BJ (cell line): ENCODE measurements at places on chromosomes 11 and 22.

DNA sequence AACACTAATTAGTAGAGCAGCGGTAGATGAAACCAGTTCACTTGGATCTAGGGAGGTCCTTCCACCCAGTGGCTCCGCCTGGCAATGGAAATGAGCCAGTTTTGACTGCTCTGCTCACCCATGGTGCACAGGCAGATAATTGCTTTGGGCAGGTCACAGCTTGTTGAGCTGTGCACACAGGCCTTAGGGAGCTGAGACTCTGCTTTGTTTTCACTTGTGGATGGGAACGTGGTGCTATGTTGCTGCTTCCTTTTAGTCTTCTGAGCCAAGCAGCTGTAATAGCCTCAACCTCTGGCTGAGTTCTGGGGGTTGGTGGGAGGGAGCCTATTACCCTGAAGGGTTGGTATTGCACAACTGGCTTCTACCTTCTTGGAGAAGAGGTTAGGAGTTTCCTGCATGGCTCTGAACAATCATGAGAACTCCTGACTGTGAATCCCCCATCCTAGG is 262.3 kb upstream of the MTNR1B start:
- DNase-seq: no peak

DNA sequence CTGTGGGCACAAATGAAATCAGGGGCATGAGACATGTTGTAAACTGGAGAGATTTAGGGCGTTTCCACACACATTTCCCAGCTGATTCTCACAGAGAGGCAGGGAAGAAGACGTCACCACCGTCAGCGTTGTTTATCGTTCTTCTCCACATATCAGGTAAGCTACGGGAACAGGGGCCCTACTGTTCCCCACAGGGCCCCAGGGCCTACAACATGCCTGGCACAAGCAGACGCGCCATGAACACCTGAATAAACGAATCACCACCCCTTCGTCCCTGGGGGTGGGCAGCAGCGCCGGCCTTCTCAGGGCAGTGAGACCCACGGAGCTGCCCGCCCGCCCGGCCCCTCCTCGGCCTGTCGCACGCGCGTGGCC is 342 bp downstream of the EFCAB6 start:
- no peak for DNase-seq

DNA sequence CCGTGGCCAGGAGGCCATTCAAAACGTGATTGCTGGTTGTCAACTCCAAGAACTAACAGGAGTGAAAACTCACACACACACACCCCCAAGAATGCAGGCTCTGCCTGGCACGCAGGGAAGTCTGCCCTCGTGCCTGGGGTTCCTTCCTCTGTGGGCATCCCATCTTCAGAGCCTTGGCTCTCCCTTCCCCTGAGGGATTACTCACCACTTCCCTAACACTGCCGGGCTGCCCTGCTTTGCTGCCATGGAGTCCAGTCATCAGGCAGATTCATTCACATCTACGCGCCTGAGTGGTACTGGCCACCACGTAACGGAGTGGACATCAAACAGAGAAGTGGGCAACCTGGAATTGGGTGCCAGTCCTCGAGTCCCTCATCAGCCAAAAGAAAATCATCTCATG is 120.7 kb upstream of the TMEM45B start:
- DNase-seq: no peak

DNA sequence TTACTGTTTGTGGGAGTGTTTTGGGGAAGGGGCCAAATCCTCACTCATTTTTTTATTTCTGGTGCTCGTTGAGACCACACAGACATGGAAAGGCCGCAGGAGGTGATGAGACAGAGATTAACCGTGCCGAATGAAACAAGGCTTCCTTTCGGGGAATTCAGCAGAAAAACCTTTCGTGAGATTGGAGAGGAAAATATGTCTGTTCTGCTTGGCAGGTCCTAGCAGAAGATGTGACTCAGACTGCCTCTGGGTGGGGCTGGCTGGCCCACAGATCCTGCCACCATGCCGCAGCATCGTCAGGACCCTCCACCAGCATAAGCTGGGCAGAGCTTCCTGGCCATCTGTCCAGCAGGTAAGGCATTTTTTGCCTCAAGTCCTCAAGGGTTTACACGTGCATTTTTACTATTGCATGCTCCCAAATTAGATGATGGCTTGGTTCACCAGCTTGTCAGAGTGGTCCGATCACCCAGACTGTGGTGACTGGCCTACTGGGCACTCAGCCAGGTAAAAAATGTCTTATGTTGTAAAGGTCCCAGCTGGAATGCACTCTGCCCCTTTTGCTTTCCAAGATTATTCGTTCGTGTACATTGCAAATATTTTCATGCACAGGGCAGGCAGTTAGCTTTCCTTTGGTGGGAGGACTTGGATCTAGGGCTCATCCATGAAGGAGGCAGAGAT is 1.5 kb downstream of the DDB2 start:
- peak; percentile 59 for DNase-seq

GRCh38 chr11:119471329-119471728 is 48.4 kb upstream of the THY1 start:
- no peak for DNase-seq

DNA sequence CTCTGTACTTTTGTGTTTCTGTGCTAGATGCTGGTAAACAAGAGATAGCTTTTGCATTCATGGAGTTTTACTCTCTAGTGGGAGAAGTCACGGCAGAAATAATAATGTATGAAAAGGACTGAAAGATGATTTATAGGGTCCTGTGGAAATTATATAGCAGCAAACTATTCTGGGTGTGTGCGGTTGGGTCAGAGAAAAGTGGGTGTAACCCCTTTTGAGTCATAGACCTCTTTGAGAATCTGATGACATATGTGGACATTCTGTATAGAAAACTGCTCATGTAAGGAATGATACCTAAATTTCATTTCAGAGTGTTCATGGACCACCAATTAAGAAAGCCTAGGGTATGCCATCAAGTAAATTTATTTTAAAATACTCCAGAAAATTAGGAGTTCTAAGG is 54.4 kb downstream of the TMEM135 start:
- no peak for DNase-seq

DNA sequence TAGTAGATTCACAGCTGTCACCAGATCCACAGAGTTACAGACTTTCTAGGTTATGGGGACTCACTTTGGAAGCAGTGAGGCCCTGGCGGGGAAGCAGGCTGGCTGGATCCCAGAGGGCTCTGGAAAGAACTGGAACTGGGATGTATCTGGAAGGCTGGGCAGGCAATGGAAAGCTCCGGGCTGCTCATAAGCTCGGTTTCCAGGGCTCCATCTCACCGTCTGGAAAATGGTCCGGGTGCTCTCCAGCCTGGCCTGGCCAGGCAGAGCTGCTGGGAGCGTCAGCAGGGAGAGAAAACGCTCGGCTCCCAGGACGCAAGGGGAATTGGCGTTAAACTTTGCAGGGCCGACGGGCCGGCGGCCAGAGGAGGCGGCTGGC is 335 bp upstream of the SEZ6L start:
- DNase-seq: no peak

DNA sequence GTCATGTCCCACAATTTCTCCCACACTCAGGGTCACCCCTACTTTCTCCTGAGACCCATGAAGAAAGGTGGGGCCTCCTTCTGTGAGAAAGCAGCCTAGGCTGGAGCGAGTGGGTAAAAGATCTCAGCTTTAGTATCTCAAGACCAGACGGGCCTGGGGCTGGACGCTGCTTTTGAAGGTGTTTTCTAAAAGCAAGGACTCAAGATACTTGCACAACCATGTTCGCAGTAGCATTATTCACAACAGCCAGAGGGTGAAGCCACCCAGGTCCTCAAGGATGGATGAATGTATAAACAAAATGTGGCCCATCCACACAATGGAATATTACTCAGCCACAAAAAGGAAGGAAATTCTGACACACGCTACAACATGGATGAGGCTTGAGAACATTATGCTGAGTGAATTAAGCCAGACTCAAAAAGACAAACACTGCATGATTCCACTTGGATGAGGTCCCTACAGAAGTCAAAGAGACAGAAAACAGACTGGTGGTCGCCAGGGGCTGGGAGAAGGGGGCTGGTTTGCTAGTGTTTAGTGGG is 10.6 kb downstream of the SHANK2 start:
- no peak for DNase-seq

DNA sequence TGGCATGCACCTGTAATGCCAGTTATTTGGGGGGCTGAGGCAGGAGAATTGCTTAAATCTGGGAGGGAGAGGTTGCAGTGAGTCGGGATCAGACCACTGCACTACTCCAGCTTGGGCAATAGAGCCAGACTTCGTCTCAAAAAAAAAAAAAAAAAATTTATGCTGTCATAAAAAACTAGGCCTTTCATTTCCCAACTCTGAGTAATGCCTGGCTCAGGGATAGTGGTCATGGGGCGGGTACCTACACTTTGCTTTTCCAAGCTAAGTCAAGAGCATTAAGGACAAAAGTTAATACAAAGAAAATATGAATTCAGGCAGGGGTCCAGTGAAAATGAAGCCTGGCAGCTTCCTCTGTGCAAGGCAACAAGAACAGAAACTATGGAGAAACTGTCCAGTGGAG is 16.3 kb downstream of the CPSF7 start:
- DNase-seq: no peak

DNA sequence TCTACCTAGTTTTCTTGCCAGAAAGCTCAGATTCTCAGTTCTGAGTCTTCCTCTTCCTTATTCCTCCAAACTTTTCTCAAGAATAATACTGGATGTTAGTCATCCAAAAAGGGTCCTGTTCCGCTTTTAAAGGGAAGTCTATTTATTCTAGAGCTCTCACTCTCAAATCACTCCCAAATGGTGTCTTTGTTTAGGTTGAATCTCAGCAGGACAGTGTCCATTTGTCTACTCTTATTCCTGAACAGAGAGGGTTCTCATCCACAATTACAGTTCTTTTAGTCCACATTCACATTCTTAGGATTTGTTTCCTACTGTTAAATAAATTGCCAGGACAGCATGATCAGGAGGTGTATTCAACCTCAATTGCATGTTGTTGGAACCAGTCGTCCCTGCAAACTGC is 61.3 kb downstream of the MUC15 start:
- DNase-seq: no peak

GRCh38 chr11:109785714-109786113 is 307.5 kb upstream of the ZC3H12C start:
- no peak for DNase-seq
